Astrocyte of the spinal cord (primary cell): ENCODE measurements at places on chromosomes 1 and 21.
A peak's percentile ranks its signal among the peaks of the same experiment; 100 is the strongest.

- no peak for DNase-seq
These were observed 171.5 kb downstream of the AJAP1 start for GRCh38 chr1:4825800-4826450.

DNA sequence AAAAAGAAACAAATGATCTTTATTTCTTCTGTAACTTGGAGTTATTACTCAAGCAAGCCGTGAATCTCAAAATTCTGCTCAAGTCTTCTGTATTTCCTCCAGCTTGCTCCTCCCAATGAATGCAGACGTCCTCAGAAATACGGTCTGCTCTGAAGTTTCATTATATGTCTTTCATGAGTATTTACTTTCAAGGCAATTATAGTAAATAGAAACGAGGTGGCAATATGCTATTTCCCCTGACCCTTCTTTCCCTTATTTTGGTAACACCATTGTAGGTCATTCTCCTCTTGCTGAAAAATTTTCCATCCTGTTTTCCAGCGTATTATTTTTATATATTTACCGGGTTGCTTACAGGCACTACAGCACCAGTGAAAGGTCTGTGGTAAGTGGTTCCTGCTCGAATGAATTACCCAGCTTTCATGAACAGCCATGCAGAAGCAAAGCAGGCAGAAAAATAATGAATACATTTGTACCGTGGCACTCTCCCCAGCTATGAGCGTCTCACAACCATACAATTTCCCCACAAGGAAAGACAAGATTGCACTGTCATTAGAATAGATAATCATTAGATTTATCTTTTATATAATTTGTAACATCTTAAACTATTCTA, 350.9 kb upstream of the PKN2 start:
- no peak for DNase-seq

DNA sequence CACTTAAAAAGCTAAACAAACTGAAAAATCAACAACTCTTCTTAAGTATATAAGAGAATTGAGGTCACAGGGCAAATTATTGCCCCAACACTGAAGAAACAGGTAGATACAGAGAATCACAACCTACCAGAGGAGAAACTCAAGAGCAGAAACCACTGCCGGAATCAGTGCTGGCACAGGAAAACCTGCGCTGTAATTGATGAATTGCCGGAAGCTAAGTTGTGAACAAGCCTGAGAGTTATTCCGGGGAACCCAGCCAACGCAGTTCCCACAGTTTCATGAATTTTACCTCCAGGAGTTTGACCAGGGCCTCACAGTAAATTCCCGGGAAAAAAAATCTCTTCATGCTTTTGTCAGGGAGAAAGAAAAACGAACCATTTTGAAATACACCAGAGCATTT, 657.1 kb upstream of the BRINP3 start:
- DNase-seq: peak; percentile 49

GRCh38 chr1:226425004-226425378, 17.1 kb upstream of the PARP1 start:
- no peak for DNase-seq
